Effector memory CD8-positive, alpha-beta T cell (primary cell): ENCODE measurements at places on chromosomes 4 and X.

DNA sequence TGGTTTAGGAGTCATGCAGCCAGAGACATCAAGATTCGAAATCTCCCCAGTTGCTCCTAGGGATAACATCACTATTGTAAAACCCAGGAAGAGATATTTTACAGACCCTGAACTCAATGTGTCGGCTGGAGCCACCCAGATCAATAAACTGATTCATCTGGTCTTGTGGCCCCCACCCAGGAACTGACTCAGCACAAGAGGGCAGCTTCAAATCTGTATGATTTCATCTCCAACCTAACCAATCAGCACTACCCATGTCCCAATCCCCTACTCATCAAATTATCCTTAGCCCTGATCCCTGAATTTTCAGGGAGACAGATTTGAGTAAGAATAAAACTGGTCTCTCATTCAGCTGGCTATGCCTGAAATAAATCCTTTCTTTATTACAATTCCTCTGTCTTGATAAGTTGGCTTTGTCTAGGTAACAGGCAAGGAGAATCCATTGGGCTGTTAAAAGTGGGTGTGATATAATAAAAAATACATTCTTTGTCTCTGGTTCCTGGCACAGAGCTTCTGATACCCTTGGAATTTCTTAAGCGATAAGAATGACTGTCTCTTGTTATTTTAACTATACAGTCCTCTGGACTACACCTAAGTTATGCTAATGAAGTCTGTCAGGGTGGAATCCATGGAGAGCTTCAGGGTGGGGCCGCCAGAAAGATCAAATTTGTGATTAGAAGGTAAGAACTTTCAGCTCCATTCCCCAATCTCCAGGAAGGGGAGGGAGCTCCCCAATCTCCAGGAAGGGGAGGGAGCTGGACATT, 44.3 kb upstream of the TNIP3 start:
- H3K27me3 ChIP-seq: no peaks in the 10 kb centered on the region
- no peak overlapping the region for H3K4me3 ChIP-seq
- DNase-seq: no peak
- peaks cover 12% of the 10 kb centered on the region for H3K4me1 ChIP-seq

DNA sequence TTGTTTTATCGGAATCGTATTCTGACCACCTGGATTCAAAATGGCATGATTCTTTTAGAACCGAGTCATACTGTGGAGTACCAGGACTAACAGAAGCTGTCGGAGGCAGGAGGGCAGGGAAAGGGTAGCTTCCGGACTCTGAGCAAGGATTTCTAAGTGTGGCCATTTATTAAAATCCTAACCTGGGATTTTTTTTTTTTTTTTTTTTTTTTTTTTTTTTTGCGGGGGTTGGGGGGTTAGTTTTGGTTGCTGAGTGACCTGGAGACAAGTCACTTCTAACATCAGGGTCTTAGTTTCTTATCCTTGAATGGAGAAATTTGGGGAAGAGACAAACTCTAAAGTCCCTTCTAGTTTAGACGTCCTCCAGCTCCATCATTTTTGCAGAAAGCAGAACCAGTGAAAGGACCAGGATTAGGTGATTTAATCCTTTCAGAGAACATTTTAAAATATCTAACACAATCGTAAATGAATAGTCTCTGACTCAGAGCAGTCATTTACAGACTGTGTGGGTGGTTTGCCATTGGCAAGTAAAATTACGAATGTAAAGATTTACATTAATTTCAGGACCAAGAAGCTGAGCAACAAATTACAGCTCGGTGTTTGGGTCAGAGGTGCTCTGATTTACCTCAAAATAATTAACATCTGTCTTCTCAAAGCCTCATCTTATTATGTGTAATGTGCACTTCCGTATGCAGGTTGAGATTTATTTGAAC, 7.3 kb downstream of the SLC25A5 start:
- no peaks in the 10 kb centered on the region for H3K27me3 ChIP-seq
- no peak for DNase-seq
- H3K4me3 ChIP-seq: no peak overlapping the region
- H3K27ac ChIP-seq: no peak overlapping the region
- peaks cover 14% of the 10 kb centered on the region for H3K36me3 ChIP-seq
- H3K4me1 ChIP-seq: no peaks in the 10 kb centered on the region

GRCh38 chr4:69122476-69122875, 26.2 kb downstream of the UGT2B7 start:
- no peaks in the 10 kb centered on the region for H3K36me3 ChIP-seq
- no peaks in the 10 kb centered on the region for H3K27me3 ChIP-seq
- H3K27ac ChIP-seq: no peak overlapping the region
- H3K4me1 ChIP-seq: no peaks in the 10 kb centered on the region

- DNase-seq: no peak
- peaks cover 9% of the 10 kb centered on the region for H3K27me3 ChIP-seq
- no peaks in the 10 kb centered on the region for H3K4me1 ChIP-seq
- no peak overlapping the region for H3K27ac ChIP-seq
These were observed 68.3 kb downstream of the PALLD start for GRCh38 chr4:168565130-168565529.

DNA sequence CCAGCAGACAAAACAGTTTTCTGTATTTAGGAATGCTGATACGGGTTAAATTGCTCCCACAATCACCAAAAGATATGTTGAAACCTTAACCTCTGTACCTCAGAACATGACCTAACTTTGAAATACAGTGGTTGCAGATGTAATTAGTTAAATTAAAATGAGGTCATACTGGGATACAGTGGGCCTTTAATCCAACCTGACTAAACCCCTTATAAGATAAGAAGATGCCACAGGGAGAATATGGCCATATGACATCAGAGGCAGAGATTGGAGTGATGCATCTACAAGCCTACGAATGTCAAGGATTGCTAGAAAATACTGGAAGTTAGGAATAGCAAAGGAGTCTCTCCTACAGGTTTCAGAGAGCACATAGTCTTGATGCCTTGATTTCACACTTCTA, 32.1 kb upstream of the PARM1 start:
- H3K27me3 ChIP-seq: no peaks in the 10 kb centered on the region
- H3K4me1 ChIP-seq: no peaks in the 10 kb centered on the region
- no peak for DNase-seq
- H3K27ac ChIP-seq: no peak overlapping the region

- no peaks in the 10 kb centered on the region for H3K36me3 ChIP-seq
- no peak for DNase-seq
- H3K27ac ChIP-seq: no peak overlapping the region
- no peak overlapping the region for H3K4me3 ChIP-seq
- H3K4me1 ChIP-seq: no peaks in the 10 kb centered on the region
These were observed 236.0 kb upstream of the VCX3A start for GRCh38 chrX:6770936-6771335.

DNA sequence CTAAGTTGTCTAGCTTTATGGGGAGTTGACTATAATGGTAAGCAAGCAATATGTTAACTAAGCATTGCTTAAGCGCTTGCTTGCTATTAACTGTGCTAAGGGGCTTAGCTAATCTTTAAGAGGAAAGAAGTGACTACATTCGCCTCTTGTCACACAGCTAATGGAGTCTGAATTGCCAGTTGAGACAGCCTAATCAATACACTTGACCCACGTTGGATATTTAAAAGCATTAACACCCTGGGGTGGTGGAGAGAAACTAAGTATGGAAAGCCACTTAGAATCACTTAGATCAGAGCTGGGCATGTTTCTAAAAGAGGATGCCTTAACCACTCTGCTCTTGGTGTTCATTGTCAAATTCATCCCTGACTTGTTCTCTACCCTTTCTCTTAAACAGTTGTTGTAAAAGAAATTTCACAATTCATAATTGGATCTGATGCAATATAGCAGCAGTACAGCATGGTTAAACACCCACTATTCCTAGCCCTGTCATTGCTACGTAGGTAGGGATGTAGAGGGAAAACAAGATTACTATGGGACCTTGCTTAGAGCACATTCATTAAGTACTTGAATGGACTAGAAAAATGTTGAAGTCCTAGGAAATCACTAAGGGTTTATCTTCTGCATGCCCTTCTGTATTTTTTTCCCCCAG, 3.5 kb downstream of the ZAR1 start:
- peaks cover 2% of the 10 kb centered on the region for H3K4me1 ChIP-seq
- peaks cover 21% of the 10 kb centered on the region for H3K27me3 ChIP-seq
- peaks cover 24% of the 10 kb centered on the region for H3K36me3 ChIP-seq
- no peak overlapping the region for H3K4me3 ChIP-seq
- DNase-seq: no peak
- H3K27ac ChIP-seq: no peak overlapping the region

GRCh38 chr4:7843831-7844593, 95.6 kb downstream of the AFAP1 start:
- H3K36me3 ChIP-seq: peaks cover 7% of the 10 kb centered on the region
- peak; percentile 59 for DNase-seq
- H3K27ac ChIP-seq: peak overlapping the region; percentile 81
- no peak overlapping the region for H3K4me3 ChIP-seq
- peaks cover 24% of the 10 kb centered on the region for H3K4me1 ChIP-seq

DNA sequence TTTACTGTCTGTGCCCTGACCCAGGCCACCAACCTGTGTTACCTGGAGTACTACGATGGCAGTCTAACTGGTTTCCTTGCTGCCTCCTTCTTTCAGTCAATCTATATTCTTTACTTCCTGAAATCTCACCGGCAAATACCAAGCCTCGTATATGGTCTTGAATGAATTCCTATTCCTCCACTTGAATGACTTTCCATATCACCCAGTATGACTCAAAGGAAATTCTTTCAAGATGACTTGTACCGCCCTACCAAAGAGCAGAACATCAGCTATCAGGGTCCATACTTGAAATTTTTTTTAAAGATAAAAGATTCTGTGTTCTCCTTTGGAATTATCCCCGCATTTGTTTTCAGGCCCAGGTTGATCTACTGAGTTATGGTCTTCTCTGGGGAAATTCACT, 378.0 kb downstream of the AFF2 start:
- DNase-seq: no peak
- H3K4me3 ChIP-seq: no peak overlapping the region
- no peak overlapping the region for H3K27ac ChIP-seq
- H3K36me3 ChIP-seq: no peaks in the 10 kb centered on the region
- H3K4me1 ChIP-seq: no peaks in the 10 kb centered on the region
